Amygdala (tissue), 56 donors: ENCODE measurements at places on chromosomes 1 and 21.

DNA sequence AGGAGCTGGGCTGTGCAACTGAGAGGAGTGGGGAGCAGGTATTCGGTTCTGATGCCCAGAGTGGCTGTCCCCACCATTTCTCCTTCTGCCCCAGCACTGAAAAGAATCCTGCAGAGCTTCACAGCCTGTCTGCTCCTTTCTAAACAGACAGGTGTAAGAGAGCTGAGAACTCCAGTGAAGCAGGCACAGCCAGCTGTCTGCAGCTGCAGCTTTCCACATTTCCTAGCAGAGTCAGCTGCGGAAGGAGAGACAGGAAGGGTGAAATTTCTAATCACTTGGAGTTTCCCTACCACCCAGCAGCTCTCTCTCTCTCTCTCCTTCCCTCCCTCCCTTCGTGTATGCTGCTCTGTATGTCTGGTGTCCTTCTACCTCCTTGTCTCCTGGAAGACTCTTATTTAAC lies 40.5 kb upstream of the GJB5 start:
- no peak for DNase-seq

DNA sequence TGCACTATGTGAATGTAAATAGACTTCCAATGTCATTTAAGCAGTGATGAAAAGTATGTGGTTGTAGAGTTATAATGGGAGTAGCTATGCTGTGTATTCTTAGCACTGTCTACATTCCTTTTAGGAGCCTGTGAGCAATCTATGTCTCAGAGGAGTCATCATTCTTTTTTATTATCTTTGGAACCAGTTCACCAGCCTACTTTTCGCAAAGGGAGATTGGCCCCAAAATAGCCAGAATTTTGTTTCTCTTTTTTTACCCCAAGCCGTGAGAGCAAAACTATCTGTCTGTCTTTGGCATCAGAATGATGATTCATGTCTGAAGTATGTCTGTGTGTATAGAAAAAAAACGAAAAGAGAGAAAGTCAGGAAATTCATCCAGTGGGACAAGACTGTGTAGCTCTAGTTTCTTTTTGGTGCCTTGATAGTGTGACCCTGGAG lies 44.2 kb downstream of the OSBPL9 start:
- DNase-seq = no peak

GRCh38 chr1:11650331-11650991 lies 3.8 kb downstream of the FBXO2 start:
- peak; percentile 60 for DNase-seq

GRCh38 chr1:31689854-31690253 lies 14.0 kb downstream of the COL16A1 start:
- no peak for DNase-seq

DNA sequence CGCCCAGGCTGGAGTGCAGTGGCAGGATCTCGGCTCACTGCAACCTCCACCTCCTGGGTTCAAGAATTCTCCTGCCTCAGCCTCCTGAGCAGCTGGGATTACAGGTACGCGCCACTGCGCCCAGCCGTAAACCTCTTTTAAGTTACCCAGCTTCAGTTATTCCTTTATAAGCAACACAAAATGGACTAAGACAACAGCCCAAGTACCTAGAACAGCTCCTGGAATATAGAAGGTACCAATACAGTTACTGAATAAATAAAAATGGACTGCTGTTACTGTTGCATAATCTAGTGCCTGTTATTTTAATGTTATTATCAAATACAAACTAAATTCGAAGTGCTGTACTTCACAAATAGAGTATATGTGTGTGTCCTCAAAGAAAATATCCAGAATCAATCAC lies 17.1 kb downstream of the RNF115 start:
- DNase-seq = no peak

DNA sequence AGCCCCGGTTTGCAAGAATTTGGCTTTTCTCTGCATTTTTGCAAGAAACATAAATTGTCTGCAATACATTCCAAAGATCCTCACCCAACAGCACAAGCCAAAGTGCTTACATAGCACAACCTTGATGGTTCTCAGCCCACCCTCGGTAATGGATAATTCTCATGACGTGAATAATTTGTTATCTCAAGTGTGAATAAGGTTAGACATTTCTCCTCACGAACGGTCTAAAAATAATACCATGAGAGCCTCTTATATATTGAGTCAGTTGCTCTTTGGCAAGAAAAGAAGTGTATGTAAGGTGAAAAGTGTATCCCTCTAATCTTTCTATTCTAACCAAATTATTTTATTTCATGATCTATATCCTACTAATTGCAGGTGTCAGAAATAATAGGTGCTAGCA lies 33.3 kb downstream of the KRTAP19-8 start:
- DNase-seq = no peak

- no peak for DNase-seq
Observed at GRCh38 chr1:11951901-11952300, 17.4 kb downstream of the PLOD1 start.

- no peak for DNase-seq
Observed at GRCh38 chr1:60791226-60791625, 291.1 kb upstream of the NFIA start.

DNA sequence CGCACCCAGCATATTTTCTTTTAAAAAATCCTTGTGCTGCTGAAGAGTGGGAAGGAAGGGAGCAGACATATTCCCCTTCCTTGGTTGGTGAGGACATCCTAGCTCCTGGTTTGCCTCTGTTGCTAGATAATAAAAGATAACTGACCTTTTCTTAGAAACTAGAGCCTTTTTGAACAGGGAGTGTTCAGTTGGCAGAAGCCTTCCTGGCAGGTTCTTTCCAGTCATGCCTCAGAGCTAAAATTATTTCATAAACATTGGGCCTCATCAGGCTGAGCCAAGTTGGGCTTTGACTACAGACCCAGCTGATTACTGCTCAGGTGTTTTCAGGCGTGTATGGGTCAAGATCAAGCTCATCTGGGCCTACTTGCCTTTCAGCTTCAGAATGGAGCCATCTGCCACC lies 22.7 kb upstream of the SH3BGRL3 start:
- no peak for DNase-seq

DNA sequence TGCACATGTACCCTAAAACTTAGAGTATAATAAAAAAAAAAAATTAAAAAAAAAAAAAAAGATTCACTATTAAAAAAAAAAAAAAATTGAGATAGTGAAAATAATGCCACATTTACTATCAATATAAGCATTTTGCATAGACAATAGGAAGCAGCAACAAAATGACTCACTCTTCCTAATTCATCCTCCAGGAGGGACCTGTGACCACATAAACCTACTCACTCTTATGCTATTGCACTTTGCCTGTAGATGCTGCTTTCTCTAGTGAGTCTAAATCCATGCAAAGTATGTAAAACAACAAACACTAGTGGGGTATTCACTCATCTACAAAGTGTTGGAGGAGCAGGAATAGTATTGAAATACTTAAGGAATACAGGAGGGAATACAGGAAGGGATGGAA lies 2.9 kb downstream of the OR10J5 start:
- no peak for DNase-seq

- DNase-seq = no peak
Observed at GRCh38 chr1:39800471-39800835, 11.8 kb upstream of the BMP8B start.

DNA sequence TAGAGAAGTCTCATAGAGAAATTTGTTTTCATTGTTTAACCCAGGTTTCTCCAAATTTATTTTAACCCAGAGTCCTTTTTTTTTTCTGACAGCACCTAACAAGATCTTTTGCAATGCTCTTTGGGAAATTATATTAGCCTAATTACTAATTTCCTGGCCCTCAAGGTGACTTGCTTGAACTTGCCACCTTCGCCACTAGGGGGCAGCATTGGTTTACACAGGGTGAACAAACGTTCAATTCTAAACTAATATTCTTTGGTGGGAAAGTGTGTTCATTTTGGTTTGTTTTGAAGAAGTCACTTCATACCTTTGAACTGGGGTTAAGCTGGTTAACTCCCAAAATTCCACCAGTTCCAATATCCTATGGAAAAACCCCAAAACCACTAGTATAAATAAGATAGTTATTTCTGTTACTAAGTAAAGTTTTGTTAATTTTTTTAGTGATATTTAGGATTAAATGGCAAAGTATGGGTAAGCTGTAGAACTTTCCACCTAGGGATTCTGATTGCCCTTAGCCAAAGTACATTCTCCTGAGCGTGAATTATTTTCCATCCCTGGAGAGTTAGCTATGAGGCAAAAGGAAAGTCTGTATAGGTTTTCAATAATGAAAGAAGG lies 13.0 kb downstream of the CCDC190 start:
- DNase-seq = peak; percentile 31

DNA sequence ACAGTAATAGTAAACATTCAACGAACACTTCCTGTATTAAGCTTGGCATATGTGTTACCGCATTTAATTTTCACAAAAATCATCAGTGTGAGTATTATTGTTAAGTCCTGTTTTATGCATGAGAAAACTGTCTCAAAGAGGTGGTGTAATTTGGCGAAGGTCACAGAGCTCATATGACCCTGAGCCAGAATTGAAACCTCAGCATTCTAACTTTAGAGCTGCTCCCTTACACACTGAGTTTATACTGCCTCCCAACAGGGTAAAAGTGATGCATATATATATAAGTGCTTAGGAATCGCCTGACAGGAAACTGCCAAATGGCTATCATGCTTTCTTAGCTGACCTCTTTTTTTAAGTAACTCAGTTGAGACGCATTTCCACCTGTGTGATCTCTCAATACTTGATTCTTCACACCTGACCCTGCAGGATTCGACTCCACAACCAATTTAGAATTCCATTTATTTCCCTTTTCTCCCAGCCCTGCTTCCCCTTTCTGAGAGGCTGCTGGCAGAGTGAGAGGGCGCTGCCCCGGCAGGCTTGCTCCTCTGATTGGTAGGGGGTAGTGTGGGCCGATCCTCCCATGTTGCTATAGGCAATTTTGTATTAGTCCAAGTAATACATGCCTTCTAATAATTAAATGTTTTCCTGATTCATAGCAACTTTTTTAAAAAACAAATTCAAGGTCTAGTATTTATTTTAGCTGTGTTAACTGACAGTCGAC lies 40.5 kb downstream of the ZBTB40 start:
- no peak for DNase-seq

DNA sequence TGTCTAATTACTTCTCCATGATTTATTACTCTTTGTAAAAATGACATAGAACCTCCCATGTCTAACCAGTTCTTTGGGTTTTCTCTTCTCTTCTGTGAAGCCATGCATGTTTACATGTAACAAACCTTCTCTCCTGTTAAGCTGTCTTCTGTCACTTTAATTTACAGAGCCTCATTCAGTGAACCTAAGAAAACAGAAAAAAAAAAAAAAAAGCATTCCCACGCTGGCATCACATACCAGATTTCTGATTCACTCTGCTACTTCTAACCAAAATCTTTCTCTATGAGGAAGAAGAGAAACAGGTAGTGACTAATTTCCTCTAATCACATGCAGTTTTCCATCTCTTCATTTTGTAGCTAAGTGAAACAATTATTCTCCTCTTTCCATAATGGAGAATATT lies 141.4 kb upstream of the CXADR start:
- DNase-seq = no peak

- no peak for DNase-seq
Observed at GRCh38 chr21:21290751-21291150, 292.5 kb downstream of the NCAM2 start.

DNA sequence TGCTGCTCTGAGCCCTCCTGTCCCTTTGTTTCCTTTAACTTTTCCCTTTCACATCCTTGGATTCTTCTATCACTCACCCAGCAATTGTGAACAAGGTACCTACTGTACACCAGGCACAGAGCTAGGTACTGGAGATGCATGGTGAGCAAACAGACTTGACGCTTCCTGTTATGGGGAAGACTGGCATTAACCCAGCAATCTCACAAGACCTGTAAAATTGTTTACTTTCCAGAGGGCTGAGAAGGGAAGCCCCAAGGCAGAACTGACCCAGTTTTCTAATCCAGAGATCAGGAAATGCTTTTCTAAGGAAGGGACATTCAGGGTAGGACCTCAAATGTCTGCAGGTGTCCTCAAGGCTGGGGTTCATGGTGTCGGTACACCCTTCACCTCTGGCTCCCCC lies 171.6 kb upstream of the KAZN start:
- DNase-seq = no peak

DNA sequence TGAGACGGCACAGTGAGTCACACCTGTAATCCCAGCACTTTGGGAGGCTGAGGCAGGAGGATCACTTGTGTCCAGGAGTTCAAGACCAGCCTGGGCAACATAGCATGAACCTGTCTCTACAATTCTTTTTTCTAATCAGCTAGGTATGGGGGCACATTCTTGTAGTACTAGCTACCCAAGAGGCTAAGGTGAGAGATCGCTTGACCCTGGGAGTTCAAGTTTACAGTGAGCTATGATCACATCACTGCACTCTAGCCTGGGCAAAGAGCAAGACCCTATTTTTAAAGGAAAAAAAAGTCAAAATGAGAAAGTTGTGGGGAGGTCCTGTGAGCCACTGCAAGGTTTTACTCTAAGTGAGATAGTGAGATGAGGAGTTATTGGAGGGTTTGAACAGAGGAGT lies 34.8 kb upstream of the AHCTF1 start:
- DNase-seq = no peak

- no peak for DNase-seq
Observed at GRCh38 chr1:150912623-150913022, 13.5 kb upstream of the SETDB1 start.

- peak; percentile 68 for DNase-seq
Observed at GRCh38 chr1:25796811-25797458, 3.1 kb upstream of the SELENON start.

DNA sequence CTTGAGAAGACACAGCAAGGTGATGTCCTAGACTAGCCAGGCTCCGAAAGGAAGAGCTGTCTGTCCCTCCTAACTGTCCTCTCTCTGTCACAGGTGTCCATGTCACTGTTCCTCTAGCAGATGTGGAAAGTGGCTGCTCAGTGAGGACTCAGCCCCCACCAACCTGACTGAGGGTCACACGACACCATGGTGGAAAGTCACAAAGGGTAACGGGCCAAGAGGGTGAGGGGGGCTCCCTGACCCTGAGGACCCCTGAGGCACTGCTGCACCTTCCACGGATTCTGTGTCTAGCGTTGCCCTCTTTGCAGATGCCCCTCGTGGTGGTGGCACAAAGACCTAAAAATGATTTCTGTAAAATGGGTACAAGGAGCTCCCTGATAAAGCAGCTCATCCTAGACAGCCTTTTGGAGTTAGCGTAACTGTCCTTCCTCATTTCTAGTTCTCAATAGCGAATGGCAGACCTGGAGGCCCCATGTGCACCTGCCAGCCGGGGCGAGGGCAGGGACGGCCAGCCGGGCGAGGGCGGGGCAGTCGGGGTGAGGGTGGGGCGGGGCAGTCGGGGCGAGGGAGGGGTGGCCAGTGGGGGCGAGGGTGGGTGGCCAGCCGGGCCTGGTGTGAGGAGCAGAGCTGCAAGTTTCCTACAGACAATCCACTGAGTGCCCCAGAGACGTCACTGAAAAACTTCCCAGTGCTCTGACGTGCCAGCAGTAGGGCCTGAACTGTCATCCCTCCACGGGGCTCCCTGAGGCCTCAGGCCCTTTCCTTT lies 23.4 kb downstream of the POFUT2 start:
- no peak for DNase-seq

- no peak for DNase-seq
Observed at GRCh38 chr1:154975409-154976059, 1.1 kb downstream of the CKS1B start.
